Activated CD4-positive, CD25-positive, alpha-beta regulatory T cell (primary cell): ENCODE measurements at places on chromosomes 2 and 18.

DNA sequence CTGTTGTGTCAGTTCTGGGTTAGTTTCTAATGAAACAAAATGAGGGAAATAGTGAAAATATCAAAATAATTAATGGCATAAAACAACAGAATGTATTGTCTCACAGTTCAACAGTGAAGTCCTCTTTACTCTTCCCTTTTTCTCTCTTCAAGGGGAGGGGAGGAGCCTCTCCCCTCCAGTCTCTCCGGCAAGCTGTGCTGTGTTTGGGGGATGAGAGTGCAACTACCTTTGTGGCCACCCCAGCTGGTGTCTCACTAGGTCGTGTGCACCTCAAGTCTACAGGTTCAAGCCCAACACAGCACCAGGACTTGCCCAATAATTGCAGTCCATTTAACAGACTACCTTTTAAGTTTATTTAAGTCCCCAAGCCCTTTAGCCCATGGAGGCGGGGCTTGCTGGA lies 271.7 kb upstream of the DOK6 start:
- DNase-seq, result no peak

DNA sequence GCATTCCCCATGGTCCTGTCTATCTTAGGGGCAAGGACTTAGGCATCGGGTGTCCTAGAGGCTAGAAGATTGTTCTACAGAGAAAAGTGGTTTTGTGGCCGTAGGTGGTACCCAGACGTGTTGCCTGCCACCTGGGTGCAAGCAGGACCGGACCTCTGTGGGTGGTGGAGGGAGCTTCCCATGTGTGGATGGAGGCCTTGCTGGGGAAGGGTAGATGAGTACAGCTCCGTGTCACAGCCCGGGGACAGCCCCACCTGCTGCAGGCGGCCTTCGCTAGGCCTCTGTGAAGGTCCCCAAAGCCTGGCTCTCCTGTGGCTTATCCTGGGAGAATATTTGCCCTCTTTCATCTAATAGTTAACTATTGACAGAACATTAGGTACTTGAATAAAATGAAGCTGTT lies 25.3 kb downstream of the CTIF start:
- DNase-seq, result no peak

- no peak for DNase-seq
Observed at GRCh38 chr2:59389240-59389639, 1148.1 kb upstream of the FANCL start.

DNA sequence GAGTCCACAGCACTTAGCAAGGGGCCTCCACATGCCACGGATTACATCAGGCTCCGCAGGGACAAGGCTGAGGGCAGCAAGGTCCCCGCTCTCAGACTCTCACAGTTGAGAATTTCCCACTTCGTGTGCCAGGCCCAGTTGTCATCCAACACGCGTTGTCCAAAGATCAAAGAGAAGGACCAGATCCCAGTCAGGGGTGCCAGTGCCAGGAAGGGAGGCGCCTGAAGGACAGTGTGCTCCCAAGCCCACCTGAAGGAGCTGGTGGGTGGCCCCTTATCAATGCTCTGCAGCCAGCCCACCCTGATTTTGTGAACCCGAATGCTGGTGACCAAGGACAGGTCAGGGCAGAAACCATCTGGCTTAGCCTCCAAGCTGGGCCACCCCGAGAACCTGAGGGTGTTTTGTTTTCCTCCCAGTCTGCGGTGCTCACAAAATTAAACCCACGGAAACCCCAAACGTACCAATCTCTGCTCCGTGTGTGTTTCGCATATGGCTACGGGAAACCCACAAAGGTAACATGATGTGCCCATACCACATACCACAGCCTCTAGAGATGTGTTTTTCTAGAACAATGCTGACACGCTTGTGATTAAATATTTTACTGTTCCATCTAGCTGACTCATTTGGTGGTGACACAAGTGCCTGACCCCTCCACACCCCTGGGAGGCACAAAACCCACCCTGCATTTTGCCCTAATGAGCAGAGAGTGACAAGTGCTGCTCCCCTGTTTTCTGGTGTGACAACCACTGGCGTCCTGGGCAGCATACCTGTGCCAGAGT lies 24.5 kb downstream of the CRACDL start:
- no peak for DNase-seq

- no peak for DNase-seq
Observed at GRCh38 chr18:58800582-58800981, 64.1 kb upstream of the ZNF532 start.

- no peak for DNase-seq
Observed at GRCh38 chr2:36708041-36708741, 11.7 kb downstream of the VIT start.

GRCh38 chr2:236360496-236360895 lies 96.3 kb upstream of the ASB18 start:
- DNase-seq, result no peak

DNA sequence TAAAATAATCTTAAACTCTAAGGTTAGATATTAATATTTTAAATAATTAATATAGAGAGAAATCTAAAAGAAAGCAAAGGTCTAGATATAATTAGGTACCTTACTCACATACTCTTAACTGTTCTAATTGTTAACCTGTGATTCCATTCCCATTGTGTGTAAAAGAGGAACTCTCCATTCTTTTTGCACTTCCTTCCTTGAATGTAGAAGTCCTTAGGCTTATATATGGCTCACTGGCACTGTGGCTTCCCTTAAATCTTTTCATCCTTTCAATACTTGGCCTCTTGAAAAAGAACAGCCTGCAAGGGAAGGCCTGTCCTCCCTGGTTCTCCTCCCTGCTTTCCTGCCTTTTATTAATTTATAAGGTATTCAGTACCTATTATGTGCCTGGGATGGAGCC lies 182.8 kb upstream of the FOSL2 start:
- DNase-seq, result no peak

GRCh38 chr18:74963820-74964446 lies 245.0 kb downstream of the PTGR3 start:
- no peak for DNase-seq

- DNase-seq, result no peak
Observed at GRCh38 chr2:172342078-172342477, 85.3 kb upstream of the ITGA6 start.

GRCh38 chr18:63147973-63148372 lies 171.6 kb downstream of the BCL2 start:
- DNase-seq, result no peak

GRCh38 chr2:3257166-3257565 lies 120.5 kb downstream of the EIPR1 start:
- no peak for DNase-seq

GRCh38 chr2:64757126-64757525 lies 103.4 kb upstream of the SERTAD2 start:
- no peak for DNase-seq

GRCh38 chr2:149716687-149717086 lies 129.1 kb upstream of the MMADHC start:
- no peak for DNase-seq

DNA sequence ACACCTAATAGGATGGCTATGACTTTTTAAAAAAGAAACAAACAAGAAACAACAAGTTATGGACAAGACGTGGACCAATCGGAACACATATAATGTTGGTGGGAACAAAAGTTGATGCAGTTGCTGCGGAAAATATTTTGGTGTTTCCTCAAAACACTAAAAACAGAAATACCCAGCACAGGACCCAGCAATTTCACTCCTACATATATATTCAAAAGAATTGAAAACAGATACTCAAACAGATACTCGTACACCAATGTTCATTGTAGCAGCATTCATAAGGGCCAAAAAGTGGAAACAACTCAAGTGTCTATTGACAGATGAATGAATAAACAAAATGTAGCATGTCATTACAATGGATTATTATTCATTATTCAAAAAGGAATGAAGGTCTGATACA lies 12.1 kb downstream of the CCDC141 start:
- no peak for DNase-seq

DNA sequence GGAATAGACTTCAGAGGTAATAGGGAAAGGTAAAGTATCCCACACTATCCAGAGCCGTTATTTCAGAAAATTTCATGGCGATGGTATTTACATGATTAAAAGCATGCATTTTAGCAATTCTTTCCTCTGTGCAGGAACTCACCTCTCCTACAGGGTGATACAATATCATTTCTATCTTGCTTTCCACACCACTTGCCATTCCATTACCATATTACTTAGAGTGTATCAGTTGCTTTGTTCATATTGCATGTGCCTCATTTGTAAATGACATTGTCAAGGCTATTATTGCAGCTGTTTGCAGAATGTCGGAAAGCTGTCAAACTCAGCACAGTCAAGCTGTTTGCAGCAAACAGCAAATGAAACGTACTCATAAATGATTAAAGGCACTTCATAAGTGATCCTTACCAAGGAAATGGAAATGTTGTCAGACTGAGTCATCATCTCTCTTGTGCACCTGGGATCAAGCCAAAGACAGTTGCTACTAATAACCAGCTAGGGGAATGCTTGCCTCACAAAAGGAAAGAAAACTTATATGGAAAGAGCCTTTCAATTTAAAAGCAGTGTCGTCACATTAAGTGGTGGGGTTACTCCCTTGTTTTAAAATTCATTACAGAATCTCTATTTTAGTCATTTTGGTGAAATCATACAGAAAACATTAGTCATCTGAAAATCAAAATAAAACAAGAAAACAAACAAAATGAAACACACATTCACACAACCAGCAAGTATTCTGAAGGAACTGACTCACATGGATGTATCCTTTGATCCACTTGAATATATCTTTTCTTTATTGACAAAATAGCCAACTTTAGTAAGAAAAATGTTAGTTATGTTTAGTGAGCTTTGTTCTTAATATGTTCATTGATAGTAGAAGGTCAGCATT lies 1064.1 kb upstream of the CNTNAP5 start:
- no peak for DNase-seq

DNA sequence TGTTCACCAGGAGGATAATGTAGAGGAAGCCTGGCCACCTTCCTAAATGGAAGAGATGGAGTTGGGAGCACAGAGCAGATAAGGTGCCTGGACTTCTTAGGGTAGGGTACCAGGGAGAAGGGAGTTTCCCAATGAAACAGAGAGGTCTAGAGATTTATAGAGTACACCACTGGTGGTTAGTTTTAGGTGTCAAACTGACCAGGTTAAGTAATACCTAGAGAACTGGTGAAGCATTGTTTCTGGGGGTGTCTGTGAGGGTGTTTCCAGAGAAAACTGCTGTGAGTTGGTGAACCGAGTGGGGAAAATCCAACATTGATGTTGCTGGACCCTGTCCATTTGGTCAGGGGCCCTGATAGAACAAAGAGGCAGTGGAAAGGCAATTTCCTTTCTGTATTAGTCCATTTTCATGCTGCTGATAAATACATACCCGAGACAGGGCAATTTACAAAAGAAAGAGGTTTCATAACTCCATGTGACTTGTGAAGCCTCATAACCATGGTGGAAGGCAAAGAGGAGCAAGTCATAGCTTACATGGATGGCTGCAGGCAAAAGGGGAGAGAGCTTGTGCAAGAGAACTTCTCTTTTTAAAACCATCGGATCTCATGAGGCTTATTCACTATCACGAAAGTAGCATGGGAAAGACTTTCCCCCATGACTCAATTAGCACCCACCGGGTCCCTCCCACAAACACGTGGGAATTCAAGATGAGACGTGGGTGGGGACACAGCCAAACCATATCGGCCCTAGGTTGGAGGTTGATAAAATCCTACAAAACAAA lies 260.8 kb downstream of the CBLN2 start:
- no peak for DNase-seq

- no peak for DNase-seq
Observed at GRCh38 chr2:126750506-126750905, 94.5 kb downstream of the GYPC start.

DNA sequence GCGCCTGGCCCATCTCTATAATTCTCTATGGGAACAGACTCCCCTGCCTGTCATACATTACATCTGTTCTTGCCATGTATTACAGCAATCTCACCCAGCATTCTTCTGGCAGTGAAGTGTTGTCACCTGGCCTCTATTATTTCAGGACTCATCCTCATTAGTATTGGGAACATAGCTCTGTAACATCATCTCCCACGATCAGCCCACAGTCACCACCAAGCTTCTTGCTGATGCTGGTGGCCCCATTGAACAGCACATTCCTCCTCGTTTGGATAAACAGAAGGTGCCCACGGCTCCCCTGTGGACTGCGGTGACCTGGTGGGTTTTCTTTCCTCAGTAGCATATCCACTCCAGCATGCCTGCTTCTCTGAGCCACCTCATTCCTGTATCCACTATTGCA lies 21.5 kb downstream of the CHCHD5 start:
- no peak for DNase-seq

GRCh38 chr2:132632000-132632649 lies 37.9 kb downstream of the LYPD1 start:
- DNase-seq, result no peak

DNA sequence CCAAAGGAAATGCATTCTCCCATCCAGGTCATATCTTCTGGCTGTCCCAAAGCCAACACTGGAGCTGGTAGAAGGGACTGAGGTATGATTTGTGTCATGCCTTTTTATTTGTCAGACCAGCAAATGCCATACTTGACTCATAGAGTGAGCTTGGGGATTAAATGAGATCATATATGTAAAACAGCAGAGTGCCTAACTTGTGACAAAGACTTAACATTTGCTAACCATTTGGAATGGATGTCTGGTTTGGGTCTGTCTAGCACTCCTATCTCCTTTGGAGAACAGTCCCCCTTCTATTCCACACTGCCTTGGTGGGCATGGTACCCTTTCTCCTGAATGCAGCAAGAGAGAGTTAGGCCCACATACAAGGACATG lies 128.5 kb upstream of the LGALSL start:
- no peak for DNase-seq

- no peak for DNase-seq
Observed at GRCh38 chr2:97963079-97963406, 32.7 kb downstream of the TMEM131 start.

DNA sequence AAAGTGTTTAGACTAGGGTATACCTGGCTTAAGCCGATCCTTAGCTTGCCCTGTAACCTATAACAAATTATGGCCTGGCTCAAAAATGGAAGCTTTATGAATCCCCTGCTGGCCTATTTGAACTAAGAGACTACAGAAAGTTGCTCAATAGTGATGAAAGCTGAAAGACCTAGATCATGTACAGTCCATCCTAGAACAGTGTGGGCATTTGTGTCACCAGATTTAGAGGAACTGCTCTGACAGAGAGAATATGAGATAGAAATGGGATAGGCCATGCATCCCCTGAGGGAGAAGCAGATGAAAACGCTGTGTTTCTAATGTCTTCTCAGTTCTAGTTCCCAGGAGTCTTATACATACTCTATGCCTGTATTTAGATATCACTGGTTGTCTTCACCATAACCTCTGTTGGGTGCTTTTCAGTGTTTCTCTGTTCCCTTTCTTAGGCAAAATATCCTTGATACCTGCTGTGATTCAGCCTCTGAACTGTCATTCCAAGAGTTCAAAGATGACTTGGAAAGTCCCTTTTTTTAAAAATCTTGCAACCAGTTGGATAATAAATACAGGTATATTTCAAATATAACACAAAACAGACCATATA lies 246.9 kb upstream of the SLC39A10 start:
- DNase-seq, result no peak

DNA sequence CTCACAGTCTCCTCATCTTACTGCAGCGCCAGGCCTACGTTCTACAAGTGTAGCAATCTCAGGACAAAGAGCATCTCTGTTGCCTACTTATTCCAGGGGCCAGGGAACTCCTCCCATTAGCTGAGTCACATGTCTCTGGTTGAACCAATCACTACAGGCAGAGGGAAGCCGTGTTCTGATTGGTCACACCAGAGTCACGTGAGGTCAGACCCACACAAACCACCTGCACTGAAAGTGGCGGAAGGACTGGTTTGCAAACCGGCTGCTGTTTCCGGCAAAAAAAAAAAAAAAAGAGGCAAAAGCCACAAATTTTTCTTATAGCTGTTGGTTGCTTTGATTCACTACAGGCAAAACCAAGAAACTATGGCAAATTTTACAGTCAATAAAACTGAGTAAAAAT lies 21.9 kb upstream of the USP14 start:
- DNase-seq, result no peak

GRCh38 chr18:3525870-3526420 lies 76.0 kb downstream of the TGIF1 start:
- no peak for DNase-seq
